Spleen (tissue), 13 donors: ENCODE measurements at places on chromosomes 6 and 20. TPM values are rescaled to one million over a fixed set of nuclear protein-coding genes. Genes with fewer than 3 reads are reported as not detected.

- H3K36me3 ChIP-seq, result no peaks in the 10 kb centered on the region
- H3K4me1 ChIP-seq, result no peaks in the 10 kb centered on the region
- H3K27ac ChIP-seq, result no peak overlapping the region
- no peaks in the 10 kb centered on the region for H3K27me3 ChIP-seq
- H3K4me3 ChIP-seq, result no peak overlapping the region
Observed at GRCh38 chr6:20058912-20059311, 153.4 kb downstream of the MBOAT1 start.

- no peak overlapping the region for H3K4me3 ChIP-seq
- peaks cover 85% of the 10 kb centered on the region for H3K4me1 ChIP-seq
- H3K36me3 ChIP-seq, result no peaks in the 10 kb centered on the region
- peak overlapping the region; percentile 30 for H3K27ac ChIP-seq
- no peak for DNase-seq
- H3K27me3 ChIP-seq, result no peaks in the 10 kb centered on the region
Observed at GRCh38 chr6:16683641-16684194, 77.5 kb downstream of the ATXN1 start.

DNA sequence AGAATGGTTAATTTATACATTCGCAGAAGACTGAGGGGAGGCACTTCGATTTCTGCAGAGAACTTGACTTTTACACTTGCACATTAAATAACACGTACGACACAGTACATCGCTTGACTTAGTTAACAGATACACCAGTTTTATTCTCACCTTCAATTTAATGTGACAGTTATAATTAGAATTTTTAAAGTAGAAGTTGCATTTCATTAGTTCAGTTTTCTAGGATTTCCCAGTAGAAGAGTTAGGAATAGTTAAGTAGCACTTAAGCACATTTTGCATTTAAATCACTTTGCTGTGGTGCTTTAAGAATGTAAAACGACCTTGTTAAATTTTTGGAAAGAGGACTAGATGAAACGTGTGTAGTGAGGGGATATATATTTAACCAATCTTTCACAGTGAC lies 1.6 kb upstream of the BEND3 start:
- no peak overlapping the region for H3K4me3 ChIP-seq
- H3K27me3 ChIP-seq, result no peaks in the 10 kb centered on the region
- H3K36me3 ChIP-seq, result no peaks in the 10 kb centered on the region
- DNase-seq, result no peak
- H3K4me1 ChIP-seq, result peaks cover 28% of the 10 kb centered on the region

- no peak overlapping the region for H3K4me3 ChIP-seq
- DNase-seq, result no peak
- no peaks in the 10 kb centered on the region for H3K27me3 ChIP-seq
Observed at GRCh38 chr6:44739181-44739580, 351.7 kb downstream of the CDC5L start.

The MUCL3 gene
- not detected for total RNA-seq

The NRSN1 gene
- total RNA-seq, result not detected

The RAET1E gene
- total RNA-seq, result 1.0 TPM

The TM9SF4 gene
- total RNA-seq, result 48.9 TPM

The FAM162B gene
- not detected for total RNA-seq
